ENCODE measurements at places on chromosomes 7 and 10.
A peak's percentile ranks its signal among the peaks of the same experiment; 100 is the strongest.

DNA sequence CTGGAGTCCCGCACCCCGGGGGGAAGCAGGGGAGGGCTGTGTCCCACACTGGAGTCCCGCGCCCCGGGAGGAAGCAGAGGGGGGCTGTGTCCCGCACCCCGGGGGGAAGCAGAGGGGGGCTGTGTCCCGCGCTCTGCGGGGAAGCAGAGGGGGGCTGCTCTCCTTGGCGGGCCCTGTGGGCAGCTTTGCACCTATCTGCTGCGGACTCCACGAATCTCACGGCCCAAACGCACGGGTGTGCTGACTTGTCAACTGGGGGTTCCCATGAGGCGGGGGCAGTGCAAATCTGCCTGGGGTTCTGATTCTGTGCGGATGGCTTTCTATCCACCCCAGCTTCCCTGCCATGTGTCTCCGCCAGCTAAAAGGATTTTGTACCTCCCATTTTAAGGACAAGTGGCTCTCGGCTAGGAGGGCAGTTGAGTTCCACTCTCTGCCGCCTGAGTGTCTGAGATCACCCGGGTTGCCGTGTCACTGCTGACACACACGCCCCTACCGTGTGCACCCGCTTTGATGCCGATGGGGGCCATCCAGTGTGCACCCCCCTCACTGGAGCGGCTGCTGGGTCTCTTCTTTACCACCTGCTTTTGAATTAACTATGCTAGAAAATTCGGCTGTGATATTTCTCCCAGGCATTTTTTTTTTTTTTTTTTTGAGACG lies 20.5 kb downstream of the GPER1 start:
- DNase-seq: peak; percentile 12

DNA sequence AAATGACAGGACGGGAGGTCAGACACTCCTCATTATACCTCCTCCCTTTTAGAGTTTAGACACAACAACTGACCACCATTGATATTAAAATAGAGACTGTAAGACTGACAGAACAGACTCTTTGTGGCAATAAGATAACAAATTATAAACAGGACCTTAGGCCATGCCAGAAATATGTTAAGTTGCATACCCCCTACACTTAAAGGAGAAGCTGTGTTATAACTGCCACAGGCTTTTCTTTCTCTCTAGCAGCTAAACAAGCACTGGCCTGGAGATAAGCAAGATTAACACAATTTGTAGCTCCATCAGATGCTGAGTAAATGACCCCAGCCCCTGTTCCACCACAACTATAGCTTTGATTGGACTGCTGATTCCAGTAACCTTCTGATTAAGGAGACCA lies 10.5 kb upstream of the UNC5B start:
- DNase-seq: no peak

GRCh38 chr7:109256762-109257560 lies 687.3 kb downstream of the DNAJB9 start:
- DNase-seq: no peak

- DNase-seq: peak; percentile 36
These were observed 12.2 kb downstream of the CCDC6 start for GRCh38 chr10:59894114-59894513.

GRCh38 chr10:22218448-22218847 lies 633 bp upstream of the EBLN1 start:
- DNase-seq: no peak

- no peak for DNase-seq
These were observed 219.8 kb downstream of the ACTR3B start for GRCh38 chr7:152979376-152979775.

DNA sequence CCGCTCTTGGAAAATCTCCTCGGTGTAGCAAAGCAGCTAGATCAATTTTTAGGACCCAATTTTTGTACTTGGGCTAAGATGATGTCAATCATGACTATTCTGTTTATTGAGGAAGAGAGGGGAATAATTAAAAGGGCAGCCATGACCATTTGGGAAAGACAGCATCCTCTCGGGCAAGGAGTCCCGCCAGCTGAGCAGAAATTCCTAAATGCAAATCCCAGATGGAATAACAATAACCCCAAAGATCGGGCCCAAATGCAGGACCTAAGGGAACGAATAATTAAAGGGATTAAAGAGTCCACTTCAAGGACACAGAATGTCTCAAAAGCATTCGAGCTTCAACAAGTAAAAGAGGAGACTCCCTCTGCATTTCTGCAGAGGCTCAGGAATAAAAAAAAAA lies 18.7 kb downstream of the COL17A1 start:
- DNase-seq: no peak

DNA sequence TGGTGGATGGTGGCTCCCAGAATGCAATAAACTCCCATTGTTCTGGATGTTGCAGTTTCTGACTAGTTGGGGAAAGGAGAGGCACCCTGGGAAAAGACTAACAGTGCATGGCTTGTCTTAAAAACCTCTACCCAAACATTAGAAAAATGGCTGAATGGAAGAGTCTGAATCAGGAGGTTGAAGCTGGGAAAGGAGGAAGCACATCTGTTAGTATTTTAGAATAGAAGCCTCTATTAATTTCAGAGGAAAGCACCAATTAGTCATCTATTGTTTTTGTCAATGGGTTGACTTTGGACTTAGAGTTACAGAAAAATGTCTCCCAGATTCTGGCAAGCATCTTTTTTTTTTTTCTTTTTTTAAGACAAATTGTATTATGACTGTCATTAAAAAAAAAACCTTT lies 56.1 kb upstream of the ELMO1 start:
- no peak for DNase-seq

GRCh38 chr7:1106063-1106792 lies 18.3 kb downstream of the GPER1 start:
- no peak for DNase-seq

- no peak for DNase-seq
These were observed 35.5 kb downstream of the CALML3 start for GRCh38 chr10:5560142-5560816.

DNA sequence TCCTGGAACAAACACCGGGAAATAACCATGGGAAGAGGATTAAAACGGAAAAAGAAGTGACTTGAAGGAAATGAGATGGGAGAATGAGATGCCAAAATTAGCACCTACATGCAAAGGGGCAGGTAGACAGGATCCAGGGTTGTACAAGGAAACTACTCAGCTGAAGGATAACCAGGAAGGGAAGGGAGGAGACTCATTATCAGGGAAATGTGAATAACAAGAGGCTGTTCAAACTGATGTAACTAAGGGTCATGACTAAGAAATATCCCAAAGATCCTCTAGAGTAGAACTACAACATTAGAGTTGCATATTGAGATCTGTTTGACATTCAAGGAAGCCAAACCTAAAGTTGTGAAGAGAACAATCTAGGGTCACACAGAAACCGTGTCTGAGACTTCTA lies 166.2 kb upstream of the SP8 start:
- DNase-seq: no peak

DNA sequence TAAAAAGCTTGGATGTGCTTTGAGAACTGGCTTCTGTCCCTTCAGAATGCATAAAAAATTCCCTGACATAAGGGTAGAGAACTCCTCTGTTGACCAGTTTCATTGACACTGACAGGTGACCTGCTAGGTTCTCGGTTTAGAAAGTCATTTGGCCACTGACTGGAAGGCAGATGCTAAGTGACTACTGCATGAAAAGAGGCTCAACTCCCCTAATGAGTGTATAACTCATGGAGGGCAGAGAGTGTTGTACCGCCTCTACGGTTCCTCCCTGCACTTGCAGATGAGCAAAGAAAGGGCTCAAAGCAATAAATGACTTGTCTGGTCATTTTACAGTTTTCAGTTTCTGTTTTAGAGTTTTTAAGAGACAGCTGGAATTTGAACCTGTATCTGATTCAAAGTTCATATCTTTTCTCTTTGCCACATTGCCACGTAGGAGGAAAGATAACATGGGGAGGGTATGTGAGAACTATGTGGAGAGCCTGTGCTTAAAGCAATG lies 2.9 kb upstream of the FGL2 start:
- DNase-seq: no peak

- no peak for DNase-seq
These were observed 71.9 kb downstream of the FOXL3 start for GRCh38 chr7:361680-362401.

DNA sequence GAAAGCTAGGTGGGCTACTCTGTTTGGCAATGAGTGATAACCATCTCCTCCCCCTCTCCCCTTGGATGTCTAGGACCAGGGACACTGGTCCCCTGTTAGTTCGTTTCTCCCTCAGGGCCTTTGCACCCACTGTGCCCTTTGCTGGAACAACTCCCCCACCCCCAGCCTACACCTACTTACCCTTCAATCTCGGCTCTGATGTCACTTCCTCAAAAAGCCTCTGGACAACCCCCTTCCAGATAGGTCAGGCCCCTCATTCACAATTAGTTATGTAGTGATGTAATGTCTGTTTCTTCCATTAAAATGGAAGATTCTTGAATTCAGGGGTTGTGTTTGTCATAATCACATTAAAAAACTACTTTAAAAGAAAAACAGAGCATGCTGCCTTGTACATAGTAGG lies 152.9 kb downstream of the SNX10 start:
- DNase-seq: no peak

GRCh38 chr7:39808796-39809481 lies 141.1 kb upstream of the CDK13 start:
- DNase-seq: no peak

- DNase-seq: peak; percentile 76
These were observed 3.2 kb downstream of the DNAJB6 start for GRCh38 chr7:157339777-157340677.

- DNase-seq: no peak
These were observed 26.9 kb downstream of the EVX1 start for GRCh38 chr7:27269455-27269854.

Measured in head of caudate nucleus (tissue), 42 donors.